ENCODE measurements at places on chromosomes 5 and 9. TPM values are rescaled to one million over a fixed set of nuclear protein-coding genes. Genes with fewer than 3 reads are reported as not detected.

- no peak for DNase-seq
Measured at GRCh38 chr5:146079695-146080373, 25.5 kb downstream of the PLAC8L1 start.

- no peak for DNase-seq
Measured at GRCh38 chr5:62690421-62690820, 111.8 kb downstream of the LRRC70 start.

DNA sequence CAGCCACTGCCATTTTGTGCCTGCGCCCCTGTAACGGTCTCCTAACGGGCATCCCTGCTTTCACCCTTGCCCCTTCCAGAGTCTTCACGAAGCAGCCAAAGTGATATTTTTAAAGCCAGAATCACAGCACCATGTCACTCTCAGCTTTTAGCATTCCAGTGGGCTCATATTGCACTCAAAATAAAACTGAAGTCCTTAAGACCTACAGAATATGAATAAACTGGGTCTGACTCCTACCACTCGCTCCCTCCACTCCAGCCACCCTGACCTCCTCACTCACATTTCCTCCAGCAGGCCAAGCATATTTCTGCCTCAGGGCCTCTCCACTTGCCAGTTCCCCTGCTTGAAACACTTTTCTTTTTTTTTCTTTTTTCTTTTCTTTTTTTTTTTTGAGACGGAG, 2.4 kb upstream of the PDLIM7 start:
- DNase-seq, result no peak

- no peak for DNase-seq
Measured at GRCh38 chr9:115115117-115115880, 2.7 kb downstream of the TNC start.

GRCh38 chr9:126290871-126291270, 35.8 kb upstream of the MVB12B start:
- DNase-seq, result no peak

- DNase-seq, result peak; percentile 35
Measured at GRCh38 chr9:125374443-125375309, 113.0 kb downstream of the GAPVD1 start.

DNA sequence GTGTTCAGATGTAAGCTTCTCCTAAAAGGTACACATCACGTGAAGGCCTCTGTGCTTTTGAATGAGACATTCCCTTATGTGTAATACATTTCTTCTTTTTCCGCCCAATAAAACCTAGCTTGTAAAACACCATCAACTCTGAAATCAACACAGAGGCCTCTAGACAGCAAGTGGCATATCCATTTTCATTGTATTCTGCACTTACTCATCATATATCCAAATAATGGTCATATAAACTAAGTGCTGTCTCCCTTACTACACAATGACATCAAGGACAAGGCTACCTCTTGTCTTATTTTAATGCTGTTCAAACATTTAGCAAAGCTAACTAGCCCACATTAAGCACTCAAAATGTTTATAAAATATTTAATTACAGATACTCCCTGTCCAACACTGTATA, 108.5 kb downstream of the ELAVL2 start:
- DNase-seq, result no peak

GRCh38 chr5:103264508-103264907, 5.9 kb downstream of the MACIR start:
- DNase-seq, result no peak

CARD9 gene
- 3.0 TPM for total RNA-seq

GZMA gene
- 0.89 TPM for total RNA-seq

SPDL1 gene
- 10.3 TPM for total RNA-seq

DOCK8 gene
- total RNA-seq, result 12.1 TPM

CORO2A gene
- total RNA-seq, result 2.3 TPM
